Fibroblast of skin of left biceps (primary cell): ENCODE measurements at places on chromosomes 4 and X.

- no peak for DNase-seq
Observed at GRCh38 chrX:119728487-119728886, 29.9 kb upstream of the SOWAHD start.

- DNase-seq = peak; percentile 29
Observed at GRCh38 chr4:107349266-107349665, 313.2 kb upstream of the DKK2 start.

DNA sequence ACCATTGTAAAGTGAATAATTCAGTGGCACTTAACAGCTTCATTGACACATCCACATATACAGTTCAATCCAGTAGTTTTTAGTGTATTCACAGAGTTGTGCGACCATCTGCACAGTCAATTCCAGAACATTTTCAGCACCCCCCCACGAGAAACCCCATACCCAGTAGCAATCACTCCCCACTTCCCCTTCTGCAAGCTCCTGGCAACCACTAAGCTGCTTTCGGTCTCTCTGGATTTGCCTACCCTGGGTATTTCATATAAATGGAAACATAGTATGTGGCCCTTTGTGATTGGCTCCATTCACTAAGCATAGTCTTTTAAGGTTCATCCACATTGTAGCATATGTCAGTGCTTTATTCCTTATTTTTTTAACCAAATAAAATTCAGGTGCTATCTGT is 10.0 kb downstream of the MSL3 start:
- no peak for DNase-seq

GRCh38 chr4:174332741-174333493 is 49.2 kb downstream of the CEP44 start:
- peak; percentile 71 for DNase-seq

DNA sequence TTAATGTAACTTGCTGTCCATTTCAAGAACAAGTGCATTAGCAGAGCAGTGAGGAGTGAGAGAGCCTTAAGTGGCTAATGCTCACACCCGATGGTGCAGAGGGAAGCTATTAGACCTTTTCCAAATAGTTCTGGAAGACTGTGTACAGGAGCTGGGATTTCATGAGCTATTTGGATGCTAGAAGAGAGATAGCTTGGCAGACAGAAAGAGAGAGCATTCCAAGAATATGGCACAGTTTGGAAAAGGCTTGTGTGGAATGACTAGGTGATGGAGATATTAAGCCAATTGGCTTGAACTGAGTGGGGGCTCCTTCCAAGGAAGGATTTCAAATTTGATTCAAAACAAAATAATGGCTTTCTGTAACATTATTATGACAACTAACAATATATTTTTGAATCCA is 1097.2 kb upstream of the TENM3 start:
- DNase-seq = no peak

DNA sequence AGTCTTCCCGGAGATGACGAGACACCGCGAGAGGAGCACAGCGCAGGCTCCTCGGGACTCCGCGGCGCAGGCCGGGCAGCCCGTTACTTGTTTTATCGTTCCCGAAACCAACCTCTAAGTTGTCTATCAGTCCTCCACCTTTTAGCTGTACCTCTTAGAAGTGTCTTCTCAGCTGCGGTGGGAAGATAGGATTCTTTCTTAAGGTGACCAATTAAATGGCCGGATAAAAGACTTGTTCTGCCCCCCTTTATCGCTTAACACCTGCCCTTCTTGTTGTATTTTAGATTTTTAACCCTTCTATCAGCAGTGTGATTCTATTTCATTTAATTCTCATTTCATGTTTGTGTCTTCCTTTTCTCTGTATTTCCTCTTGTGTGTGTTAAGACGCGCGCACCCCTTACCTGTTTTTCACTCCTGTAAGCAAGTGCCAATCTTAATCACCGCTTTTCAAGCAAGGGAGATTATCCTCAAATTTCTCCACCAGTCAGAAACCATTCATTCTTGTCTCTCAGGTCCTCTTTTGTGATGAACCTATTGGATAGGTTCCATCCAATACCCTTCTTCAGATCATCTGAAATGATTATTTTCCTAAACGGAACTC is at the start of gene SLC9B2:
Gene SLC9B2, minus strand, starts transcription at position 15 of the 601 bp plus-strand sequence. CDS start 9,211 bp downstream, outside the sequence.
- no peak for DNase-seq

- no peak for DNase-seq
Observed at GRCh38 chr4:88949605-88950004, 107.4 kb downstream of the FAM13A start.

DNA sequence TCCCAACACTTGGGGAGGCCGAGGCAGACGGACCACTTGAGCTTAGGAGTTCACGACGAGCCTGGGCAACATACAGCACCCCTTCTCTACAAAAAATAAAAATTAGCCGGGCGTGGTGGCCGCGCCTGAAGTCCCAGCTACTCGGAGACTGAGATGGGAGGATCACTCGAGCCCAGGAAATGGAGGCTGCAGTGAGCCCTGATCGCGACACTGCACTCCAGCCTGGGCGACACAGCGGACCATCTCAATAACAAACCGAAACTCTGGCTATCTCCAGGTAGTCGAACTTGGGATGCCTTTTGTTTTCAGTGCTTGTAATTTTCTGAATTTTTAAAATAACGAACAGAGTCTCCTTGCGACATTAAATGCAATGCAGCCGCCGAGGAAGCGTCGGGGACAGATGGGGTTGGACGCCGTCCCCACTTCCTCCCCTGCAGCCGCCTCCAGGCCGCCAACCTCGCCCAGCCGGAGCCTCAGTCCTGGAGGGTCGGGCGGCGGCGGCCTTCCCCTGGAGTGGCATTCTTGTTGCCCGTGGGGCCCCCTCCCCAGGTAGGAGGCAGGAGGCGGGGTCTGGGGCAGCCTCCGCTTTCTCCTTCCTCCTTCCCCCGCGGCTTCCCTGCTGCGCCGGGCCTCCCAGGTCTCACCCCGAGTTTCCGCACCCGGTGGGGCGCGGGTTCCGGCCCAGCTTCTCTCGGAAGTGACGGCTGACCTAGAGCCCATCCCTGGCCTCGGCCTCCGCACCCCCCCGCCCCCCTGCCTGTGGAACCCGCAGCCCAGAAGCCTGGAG is 14.6 kb downstream of the HMX1 start:
- no peak for DNase-seq

DNA sequence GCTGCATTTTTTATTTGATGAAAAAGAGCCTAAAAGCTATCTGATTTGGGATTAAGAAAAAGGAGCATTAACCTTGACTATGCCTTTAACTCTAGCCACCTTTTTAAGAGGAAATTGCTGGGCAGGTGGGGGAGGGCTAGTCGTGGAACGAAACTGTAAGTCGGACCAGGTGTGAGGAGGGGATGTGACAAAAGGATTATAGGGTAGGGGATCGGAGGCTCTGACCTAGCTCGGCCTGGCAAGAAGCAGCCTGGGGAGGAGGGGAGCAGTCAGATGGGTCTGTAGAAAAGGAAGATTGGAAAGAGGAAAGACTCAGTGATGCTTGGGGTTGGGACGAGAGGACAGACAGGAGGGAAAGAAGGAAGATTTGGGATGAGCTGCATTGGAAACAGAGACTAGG is 21.1 kb upstream of the SPCS3 start:
- DNase-seq = no peak

DNA sequence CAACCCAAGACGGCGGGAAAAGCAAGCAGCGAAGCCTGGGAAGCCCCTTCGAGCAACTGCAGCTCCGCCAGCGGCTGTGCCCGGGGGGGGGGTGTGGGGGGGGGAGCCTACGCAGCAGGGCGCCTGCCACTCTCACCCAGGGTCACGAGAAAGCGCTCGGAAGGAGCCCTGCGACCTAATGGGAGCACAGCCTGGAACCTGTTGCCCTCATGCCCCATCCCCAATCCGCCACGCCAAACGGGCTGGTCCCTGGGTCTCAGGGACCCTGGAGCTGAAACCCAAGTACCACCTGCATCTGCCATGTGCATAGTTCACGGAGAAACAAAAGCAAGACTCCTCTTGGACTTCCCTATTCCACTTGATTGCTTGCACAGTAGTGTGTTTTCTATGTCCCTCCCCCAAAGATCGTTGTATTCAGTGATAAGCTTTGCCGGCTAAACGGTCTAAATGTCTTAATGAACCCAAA is 359 bp upstream of the GAB3 start:
- DNase-seq = no peak

- no peak for DNase-seq
Observed at GRCh38 chrX:111759686-111760085, 78.7 kb downstream of the ALG13 start.

DNA sequence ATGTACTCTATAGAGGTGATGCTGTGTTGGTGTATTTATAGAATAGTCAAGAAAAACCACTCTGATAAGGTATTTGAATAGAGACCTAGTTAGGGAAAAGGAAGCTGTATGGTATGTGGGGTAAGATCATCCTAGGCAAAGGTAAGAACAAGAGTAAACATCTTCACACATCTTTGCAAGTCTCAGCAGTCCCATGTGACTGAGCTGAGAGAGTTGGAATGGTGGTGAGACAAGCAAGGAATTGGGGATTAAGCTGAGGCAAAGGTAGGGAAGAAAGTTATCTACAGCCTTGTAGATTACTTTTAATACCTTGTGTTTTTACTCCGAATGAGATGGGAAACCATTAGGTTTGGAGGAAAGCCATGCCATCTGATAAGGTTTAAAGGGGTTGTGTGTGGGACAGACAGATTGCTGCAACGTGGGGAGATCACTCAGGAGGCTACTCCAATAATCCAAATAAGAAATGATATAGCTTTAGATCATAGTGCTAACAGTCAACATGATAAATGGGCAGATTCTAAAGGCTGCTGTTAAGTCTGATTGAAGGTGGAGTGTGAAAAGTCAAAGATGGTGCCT is 31.7 kb upstream of the MANBA start:
- DNase-seq = no peak

DNA sequence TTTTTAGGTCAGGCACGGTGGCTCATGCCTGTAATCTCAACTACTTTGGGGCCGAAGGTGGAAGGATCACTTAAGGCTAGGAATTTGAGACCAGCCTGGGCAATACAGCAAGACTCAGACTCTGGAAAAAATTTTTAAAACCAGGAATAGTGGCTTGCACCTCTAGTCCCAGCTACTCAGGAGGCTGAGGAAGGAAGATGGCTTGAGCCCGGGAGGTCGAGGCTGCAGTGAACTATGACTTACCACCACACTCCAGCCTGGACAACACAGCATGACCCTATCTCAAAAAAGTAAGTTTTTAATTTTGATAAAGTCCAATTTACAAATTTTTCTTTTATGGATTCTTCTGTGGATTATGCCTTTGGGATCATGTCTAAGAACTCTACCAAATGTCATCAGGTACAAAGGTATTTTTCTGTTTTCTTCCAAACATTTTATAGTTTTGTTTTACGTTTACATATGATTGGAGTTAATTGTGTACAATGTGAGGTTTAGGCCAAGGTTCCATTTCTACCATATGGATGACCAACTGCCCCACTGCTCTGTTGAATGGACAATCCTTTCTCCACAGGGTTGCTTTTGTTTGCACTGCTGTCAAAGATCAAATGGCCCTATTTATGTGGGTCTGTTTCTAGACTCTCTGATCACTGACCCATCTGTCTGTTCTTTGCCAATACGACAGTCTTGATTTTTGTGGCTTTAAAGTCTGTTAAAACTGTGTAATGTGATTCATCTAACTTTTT is 48.2 kb downstream of the CPLX1 start:
- DNase-seq = no peak

- no peak for DNase-seq
Observed at GRCh38 chrX:52082578-52082977, 13.6 kb upstream of the MAGED4B start.

GRCh38 chr4:1771555-1772305 is 21.4 kb upstream of the FGFR3 start:
- DNase-seq = no peak

DNA sequence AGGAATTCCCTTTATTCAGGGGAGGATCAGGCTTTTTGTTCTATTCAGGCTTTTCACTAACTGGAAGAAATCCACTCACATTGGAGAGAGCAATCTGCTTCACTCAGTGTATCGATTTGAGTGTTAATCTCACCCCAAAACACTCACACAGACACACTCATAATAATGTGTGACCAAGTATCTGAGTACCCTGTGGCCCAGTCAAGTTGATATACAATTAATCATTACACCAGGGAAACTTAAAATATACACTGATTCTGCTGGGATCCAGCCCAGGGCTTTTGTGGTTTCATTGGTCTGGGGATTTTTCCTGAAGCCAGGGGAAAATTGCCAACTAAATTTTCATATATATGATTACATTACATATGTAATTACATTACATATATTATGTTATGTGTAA is 44.0 kb upstream of the GATB start:
- no peak for DNase-seq

- no peak for DNase-seq
Observed at GRCh38 chrX:36916941-36917340, 91.2 kb upstream of the FAM47C start.

GRCh38 chr4:113773756-113774155 is 12.2 kb upstream of the CAMK2D start:
- no peak for DNase-seq

- DNase-seq = no peak
Observed at GRCh38 chrX:132435222-132435621, 53.6 kb downstream of the MBNL3 start.

GRCh38 chr4:156594624-156595023 is 377.0 kb downstream of the PDGFC start:
- DNase-seq = no peak

DNA sequence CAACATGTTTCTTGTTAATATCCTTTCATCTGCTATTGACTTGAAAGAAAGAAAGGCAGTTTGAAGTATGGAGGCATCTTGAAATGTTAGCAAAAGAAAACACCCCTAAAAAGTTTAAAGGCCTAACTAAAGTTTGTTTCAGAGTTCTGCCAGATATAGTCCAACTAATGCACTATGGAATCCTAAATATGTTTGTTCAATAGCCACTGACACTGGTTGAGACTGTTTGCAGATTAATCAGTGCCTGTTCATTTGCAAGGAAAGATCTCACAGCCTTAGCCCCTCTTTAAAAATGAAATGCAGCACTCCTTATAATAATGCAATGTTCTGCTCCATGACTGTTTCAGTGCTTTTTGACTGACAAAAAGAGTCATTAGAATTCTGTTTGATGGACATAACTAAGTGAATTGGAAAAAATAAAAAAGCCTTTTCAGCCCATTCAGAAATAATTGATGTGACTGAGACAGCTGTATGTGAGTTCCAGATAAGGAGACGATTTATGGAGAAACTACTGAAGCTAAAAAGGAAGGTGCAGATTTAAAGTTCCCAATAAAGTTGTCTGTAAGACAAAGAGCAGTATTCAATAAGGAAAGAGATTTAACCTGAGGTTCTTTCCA is 192.0 kb downstream of the PCDH7 start:
- DNase-seq = peak; percentile 6

DNA sequence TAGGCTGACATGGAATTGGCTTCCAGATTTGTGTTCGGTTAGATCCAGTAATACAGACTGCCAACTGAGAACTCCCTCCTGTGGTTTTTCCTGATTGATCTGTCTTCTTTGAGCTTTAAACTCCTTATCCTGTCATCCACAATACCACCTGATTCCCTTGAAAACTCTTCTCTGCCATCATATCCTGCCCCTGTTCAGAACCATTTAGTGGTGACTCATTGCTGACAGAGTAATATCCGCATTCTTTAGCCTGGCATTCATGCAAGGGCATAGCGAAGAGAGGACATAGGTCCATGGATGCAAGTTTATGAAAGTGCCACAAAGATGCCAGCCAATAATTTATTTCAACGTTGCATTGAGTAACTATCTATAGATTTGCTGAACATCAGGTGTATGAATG is 76.6 kb downstream of the ITIH6 start:
- no peak for DNase-seq

- DNase-seq = no peak
Observed at GRCh38 chr4:62533573-62533972, 1333.4 kb downstream of the ADGRL3 start.
